ENCODE measurements at places on chromosomes 16 and 17. TPM values are rescaled to one million over a fixed set of nuclear protein-coding genes. Genes with fewer than 3 reads are reported as not detected.

DNA sequence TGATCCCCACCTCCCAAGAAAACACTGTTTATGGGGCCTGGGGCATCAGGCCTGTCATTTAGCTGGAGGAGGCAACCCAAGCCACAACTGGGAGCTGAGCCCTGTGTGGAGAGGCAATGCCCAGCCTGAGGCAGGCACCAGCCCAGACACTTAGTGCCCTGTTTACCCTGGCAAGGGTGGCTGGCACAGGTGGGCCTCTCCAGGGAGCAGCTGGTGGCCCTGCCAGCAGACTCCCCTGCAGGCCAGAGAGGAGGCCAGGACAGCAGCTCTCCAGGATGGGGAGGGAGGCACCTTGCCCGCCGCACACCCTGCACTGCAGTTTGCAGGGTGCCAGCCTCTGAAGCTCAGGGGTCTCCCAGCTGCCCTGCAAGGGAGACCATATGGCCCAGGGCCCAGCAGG is 9.1 kb upstream of the TMEM92 start:
- no peak for DNase-seq

DNA sequence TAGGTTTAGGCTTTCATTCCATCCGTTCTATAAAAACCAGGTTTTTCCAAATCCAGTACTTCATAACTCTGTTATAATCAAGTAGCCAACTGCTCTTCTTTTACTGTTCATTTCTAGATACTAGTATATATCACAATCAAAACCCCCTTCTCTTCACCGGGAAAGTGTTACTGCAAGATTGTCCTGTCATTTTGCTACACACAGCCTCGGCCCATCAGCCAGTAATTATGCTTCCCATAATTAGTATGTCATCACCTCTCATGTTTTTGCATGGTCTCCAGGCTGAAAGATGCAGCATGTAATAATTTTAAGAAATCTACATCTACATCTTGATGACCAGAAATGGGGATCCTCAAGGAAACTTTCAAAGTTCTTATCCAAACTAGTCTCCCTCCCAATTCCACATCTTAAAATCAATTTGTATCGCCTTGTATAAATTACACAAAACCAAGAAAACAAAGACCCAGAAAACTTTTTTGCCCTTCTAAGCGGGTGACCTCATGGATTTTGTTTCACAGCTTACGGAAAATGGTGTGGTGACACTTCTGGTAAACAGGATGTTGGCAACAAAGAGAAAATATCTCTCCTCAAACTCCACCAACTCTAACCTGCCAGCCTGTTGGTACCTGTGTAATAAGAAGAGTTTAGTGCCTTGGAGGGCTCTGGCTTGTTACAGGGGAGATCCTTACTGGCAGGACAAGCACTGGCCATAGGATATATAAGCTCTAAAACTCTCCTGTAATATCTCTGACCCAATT is 9.3 kb downstream of the TACO1 start:
- no peak for DNase-seq

DNA sequence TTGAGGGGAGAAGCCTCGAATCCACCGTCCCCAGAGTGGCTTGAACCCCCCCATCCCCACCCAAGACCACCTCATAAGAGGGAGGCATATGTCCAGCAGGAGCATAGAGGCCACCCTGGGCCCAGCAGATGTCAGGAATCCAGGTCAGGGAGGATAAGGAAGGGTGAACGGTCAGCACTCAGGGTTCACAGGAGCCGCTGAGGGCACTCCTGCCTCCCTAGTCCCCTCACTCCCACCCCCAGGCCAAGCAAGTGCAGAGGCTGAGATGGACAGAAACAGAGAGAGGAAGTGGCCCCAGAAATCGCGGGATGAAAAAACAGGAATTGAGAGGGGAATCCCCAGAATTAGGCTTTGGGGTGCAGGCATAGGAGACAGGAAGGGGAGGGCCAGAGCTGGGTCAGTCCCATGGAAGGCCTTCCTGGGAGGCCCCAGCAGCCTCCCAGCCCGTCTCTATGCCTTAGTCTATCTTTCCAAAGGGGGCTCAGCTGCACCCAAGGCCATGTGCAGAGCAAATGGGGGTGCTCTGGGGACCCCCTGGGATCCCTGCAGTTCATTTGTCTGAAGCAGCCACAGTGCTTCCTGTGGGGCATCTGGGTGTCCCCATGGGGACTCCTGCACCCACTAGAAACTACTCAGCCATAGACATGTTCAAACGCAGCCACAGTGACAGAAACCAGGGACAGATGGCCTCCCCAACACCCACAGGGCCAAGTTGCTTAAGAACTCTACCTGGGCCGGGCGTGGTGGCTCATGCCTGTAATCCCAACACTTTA is 1.7 kb downstream of the CMTM3 start:
- DNase-seq = no peak

The SOCS1 gene
- total RNA-seq = 11.5 TPM

The SEC14L5 gene
- 4.1 TPM for total RNA-seq

The CDH1 gene
- 237 TPM for total RNA-seq

The FBXO39 gene
- total RNA-seq = not detected

DNA sequence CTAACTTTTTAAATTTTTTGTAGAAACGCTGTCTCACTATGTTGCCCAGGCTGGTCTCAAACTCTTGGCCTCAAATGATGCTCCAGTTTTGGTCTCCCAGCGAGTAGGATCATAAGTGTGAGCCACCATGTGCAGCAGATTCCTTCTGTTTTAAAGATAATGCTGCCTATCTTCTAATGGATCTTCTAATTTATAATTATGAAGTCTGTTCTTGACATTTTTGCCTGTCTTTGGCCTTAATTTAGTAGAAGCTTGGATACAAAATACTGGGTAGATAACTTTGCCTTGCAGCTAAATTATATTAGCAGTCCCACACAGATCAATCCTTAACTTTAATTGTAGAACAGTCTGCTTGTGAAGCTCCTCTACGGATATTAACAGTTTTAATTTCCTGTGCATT is 566.6 kb upstream of the CDH8 start:
- DNase-seq = no peak

The CCDC40 gene
- 8.9 TPM for total RNA-seq

- no peak for DNase-seq
Measured at GRCh38 chr17:72008236-72008876, 112.5 kb upstream of the SOX9 start.

GRCh38 chr16:26733710-26734109 is 333.0 kb upstream of the C16orf82 start:
- DNase-seq = no peak

The CNGB1 gene
- total RNA-seq = not detected

GRCh38 chr16:84022644-84023043 is 20.0 kb downstream of the SLC38A8 start:
- DNase-seq = no peak

The SP6 gene
- total RNA-seq = 0.90 TPM

The ABCA6 gene
- total RNA-seq = not detected

The EVI2B gene
- total RNA-seq = not detected

- DNase-seq = peak; percentile 24
Measured at GRCh38 chr17:77602883-77603640, 355.4 kb upstream of the TNRC6C start.

- DNase-seq = no peak
Measured at GRCh38 chr17:64120159-64120810, 9.7 kb downstream of the ERN1 start.

DNA sequence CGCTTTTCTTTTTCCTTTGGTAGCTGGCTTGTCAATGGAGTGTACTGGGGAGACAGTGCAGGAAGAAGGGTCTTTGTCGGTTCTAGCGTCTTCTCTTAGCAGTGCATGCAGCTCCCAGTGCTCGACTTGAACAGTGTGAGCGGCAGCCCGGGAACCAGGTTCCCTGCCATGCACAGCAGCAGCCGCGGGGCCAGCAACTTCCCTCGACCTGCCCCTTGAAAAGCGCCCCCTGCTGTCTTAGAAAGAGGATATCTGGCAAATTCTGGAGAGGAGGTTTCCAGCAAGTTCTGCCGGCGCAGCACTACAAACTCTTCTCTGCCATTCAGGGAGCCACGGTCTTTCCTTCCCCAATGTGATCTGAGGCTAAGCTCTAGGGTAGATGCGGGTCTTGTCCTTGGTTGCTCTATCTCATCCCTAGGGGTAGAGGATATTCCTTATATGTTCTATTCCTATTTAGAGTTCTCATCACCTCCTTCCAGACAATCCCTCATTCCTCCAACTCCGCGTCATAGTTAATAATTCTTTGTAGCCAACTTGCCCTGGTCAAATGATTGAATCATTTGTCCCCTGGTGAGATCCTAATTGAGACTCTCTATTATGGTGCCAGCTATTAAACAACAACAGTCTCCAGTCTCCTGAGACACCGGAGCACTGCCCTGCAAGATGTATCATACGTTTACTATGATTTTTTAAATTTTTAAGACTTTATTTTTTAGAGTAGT is 451.3 kb downstream of the PMP22 start:
- peak; percentile 92 for DNase-seq

- DNase-seq = no peak
Measured at GRCh38 chr17:82383411-82383810, 11.8 kb downstream of the UTS2R start.

The TMEM238L gene
- not detected for total RNA-seq

DNA sequence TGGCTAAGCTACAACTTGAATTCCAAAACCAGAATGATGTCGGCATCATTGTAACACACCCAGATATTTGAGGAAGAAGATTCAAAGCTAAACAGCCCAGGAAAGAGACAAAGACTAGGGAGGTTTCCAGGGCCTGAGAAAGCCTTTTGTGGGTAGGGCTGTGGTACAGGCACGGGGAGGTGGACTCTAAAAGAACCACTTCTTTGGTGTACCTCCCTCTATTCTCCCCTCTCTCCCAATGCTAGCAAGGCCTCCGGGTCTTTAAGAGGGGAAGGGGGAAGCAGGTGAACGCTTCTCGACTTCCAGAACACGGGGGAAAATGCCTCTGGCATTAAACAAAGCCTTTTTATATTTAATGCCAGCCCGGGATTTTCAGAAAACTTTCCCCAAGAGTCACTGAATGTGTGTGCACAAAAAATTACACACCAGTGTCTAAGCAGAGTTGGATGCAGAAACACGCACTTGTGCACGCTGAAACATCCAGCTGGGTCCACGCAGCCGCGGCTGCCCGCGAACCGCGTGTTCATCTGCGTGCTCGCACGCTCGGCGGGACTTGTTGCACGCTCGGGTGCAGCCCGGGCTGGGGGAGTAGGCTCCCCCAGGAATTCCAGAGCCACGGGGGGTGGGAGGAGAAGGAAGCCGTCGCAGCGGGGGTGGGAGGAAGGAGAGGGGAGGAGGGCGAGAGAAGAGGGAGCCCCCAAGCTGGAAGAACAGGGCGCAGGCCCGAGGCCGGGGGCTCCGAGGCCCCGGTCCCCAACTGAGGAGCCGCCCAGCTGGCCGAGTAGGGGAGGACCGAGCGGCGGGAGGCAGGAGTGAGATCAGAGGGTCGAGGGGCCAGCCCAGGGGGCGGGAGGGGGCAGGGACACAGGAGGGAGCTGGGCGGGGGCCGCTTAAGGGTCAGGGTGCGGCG is 20.1 kb upstream of the ZNF423 start:
- DNase-seq = no peak

The ERCC4 gene
- 11.7 TPM for total RNA-seq

DNA sequence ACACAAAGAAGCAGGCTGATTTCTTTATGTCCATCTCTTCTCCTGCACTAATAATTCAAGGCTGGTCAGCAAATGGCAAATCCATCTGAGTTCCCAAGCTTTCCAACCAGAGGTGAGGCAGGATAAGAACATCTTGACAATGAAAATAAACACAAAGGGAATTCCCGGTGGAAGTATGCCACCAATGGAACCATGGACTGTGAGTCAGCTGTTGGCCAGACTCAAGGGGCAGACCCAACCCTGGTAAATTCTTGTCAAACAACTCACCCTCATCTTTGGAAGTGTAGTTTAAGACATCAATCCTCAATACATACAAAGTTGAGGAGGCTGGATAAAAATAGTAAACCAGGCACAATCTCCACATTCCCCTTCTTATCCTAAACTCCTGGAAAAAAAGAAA is 74.3 kb upstream of the CES5A start:
- DNase-seq = no peak

- DNase-seq = no peak
Measured at GRCh38 chr17:48100160-48100559, 1.1 kb downstream of the CBX1 start.

The CBFA2T3 gene
- 2.9 TPM for total RNA-seq

- DNase-seq = no peak
Measured at GRCh38 chr16:48503779-48504178, 106.2 kb downstream of the N4BP1 start.

DNA sequence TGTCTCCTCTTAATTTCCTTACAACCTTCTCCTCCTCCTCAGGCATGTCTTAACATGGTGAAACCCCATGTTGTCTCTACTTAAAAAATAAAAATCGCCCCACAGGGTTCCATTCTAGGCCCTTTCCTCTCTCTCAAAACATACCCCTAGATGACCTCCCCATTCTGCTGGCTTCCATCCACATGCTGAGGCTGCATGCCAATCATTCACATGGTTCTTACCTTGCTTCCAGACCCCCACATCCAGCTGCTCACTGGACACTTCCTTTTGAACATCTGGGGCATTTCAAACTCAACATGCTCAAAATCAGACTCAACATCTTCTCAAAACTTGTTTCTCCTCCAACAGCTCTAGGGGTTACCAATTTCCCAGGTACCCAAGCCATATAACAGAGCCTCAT is 12.4 kb upstream of the CTCF start:
- no peak for DNase-seq

The TNFRSF17 gene
- total RNA-seq = not detected

DNA sequence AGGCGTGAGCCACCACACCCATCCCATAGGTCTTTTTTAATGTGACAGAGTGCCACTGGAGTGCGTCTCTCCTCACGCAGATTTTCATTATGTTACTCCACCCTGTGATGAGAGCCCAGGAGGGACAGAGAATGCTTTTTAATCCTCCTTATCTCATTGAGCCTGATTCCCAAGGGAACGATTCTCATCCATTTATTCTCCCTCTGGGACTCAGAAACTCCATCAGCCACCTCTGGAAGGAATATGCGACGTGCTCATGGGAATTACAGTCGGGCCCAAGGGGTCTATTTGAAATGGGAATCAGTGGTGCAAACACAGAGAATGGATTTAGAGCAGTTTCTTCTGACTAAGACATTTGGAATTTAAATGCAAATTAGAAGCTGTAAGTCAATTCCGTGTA is 155.9 kb upstream of the HSBP1 start:
- DNase-seq = no peak

DNA sequence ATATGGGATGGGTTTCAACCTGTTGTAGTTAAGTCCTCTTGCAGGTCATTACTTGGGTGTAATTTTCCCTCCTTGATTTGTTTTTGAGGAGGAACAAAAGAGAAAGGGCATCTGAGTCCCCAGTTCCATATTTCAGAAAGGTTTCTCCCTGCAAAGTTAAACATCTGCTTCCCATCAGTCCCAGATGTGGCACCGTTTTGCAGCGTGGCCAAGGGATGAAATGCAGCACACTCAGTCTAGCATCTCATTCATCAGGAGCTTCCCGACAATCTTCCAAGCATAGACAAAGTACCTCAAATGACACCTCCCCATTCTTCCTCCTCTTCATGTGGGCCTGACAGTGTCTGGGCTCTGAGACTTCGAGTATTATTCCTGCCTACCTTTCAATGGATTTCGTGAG is 363.7 kb upstream of the SOX9 start:
- no peak for DNase-seq

GRCh38 chr17:31674305-31674704 is 184.7 kb downstream of the COPRS start:
- no peak for DNase-seq

Measured in H9 (cell line).